ENCODE measurements at places on chromosomes 6 and 20.

DNA sequence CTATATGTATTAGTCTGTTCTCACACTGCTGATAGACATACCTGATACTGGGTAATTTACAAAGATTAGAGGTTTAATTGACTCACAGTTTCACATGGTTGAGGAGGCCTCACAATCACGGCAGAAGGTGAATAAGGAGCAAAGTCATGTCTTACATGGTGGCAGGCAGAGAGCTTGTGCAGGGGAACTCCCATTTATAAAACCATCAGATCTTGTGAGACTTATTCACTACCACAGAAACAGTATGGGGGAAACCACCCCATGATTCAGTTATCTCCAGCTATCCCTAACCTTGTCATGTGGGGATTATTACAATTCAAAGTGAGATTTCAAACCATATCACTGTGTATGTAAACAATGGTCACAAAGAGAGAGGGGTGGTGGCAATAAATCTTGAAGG lies 6.6 kb downstream of the CST8 start:
- DNase-seq, result no peak

- no peak for DNase-seq
Observed at GRCh38 chr6:38088829-38089228, 269.3 kb downstream of the ZFAND3 start.

GRCh38 chr6:67287566-67287965 lies 1347.5 kb upstream of the ADGRB3 start:
- DNase-seq, result no peak

DNA sequence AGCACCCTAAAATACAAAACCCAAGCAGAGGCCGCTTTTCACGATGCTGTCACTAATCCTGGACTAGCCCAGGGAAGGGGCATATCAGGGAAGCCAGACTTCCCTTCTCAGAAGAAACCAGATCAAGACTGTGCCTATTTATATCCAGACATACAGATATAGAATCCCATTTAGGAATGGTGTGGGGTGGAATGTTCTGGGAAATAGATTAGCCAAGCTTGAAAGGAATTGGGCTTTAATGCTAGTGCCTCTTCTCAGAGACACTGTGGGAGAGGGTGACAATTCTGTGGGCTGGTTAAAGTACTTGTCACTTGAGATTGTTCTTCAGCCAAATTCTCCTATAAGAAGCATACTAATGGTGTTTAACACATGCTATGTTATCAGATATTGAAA lies 45.5 kb downstream of the SNAP25 start:
- no peak for DNase-seq

DNA sequence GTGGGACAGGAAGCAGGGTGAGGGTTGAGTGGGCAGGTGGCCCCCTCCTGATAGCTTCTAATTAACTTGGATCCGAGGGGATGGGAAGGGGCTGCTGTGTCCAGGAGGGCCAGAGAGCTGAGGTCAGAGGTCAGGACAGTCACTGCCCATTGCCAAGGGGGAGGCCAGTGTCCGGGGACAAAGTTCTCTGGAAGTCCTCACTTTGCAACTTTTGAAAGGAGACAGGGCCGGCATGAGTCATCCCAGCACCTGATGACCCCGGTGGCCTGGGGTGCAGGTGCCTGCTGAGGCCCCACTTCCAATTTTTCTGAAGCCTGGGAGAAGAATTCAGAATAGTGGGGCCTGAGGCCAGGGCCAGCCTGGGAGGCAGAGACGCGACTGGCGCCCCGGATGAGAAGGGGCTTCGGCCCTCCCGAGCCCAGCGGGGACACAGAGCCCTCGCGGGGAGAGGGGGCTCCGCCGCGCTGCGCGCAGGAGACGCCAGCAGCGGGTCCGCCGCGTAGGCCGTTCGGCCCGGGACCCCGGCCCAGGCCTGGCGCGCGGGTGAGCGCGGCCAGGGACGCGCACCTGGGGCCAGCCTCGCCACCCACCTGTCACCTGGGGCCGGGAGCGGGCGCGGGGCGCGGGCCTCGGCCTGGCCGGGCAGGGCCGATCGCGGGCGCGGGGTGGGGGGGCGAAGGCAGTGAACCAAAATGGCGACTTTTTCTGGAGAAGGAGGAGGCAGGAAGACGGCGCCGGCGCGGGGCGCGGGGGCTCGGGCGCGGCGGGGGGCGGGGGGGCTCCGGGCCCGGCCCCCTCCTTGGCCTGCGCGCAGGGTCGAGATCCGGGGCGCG lies 586 bp downstream of the ZNF512B start:
- DNase-seq, result no peak

DNA sequence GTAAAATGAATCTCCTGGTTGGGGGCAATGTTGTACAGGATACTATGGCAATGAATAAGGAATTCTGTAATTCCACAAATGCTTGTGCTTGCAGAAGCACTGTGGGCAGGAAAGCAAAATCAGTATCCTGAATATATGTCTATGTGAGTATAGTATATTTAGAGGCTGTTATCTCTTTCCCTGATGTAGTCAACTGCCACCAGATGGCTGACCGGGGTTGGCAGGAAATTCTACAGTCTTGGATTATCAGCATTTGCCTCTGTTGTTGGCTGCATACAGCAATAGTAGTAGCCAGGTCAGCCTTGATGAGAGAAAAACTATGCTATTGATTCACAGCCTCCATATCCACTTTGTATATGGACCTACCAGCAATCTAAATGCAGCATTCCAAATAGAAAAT lies 425.1 kb upstream of the JAG1 start:
- peak; percentile 37 for DNase-seq

- DNase-seq, result no peak
Observed at GRCh38 chr6:20416567-20417345, 15.1 kb downstream of the E2F3 start.

DNA sequence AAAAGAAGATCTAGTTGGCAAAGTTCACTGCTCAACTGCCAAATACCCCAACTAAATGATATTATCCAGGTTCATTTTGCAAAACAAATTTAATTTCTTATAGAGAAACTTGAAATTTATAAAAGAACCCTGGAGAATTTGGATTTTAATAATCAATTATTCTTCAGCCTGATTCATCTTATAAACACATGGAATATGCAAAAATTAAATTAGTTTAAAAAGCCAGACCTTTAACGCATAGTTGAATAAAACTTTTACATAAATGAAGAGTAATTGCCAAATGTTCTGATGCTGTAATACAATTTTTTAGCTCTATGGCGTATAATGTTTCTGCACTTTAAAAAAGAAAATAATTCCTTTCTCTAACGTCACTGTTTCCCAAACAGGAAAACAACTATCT lies 33.2 kb upstream of the ANKRD60 start:
- no peak for DNase-seq

- DNase-seq, result no peak
Observed at GRCh38 chr6:28814032-28814976, 109.5 kb downstream of the TRIM27 start.

- no peak for DNase-seq
Observed at GRCh38 chr20:40679184-40679583, 9.9 kb downstream of the MAFB start.

- no peak for DNase-seq
Observed at GRCh38 chr6:100538086-100538485, 73.4 kb upstream of the SIM1 start.

- DNase-seq, result no peak
Observed at GRCh38 chr6:51965222-51965801, 122.1 kb downstream of the PKHD1 start.

- DNase-seq, result no peak
Observed at GRCh38 chr6:73667798-73668197, 14.0 kb upstream of the SLC17A5 start.

DNA sequence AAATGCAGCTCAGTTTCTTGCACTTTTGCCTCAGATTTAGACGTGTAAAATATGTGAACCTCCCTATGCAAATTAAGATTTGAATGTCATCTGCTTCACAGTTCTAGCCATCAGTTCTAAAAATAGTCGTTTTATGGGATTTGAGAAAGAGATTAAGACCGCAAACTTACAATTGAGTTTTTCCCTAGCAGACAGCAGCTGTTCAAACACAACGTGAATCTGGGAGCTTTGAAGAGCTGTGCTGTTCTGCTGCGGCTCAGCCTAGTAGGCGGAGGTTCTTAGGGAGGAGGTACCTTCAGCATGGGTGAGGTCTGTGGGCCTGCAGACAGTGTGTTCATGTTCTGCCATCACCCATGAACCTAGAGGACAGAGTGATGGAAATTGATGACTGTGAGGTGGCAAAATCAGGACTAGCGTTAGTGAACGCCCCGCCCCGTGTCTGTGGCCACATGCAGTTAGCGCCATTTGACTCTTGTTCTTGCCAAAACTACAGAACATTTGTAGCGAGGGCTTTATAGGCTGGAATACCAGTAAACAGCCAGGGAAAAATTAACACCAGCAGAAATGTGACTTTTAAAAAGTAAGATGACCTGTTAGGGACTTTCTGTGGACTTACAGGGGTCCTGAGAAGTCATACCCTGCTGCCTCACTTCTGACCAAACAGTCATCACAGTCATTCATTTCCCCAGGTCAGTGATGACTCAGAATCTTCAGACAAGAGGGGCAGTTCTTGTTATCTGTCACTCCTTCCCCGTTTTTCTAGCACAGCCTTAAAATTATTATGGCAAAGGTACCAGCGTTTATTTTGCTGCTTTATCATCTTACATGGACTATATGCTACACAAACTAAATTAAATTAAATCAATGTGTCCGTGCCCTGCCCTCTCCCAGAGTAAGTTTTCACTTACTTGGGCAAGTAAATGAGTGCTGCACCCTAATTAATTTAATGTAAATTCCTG lies 84.3 kb upstream of the TMEM181 start:
- DNase-seq, result peak; percentile 61

GRCh38 chr6:56475736-56476457 lies 166.8 kb downstream of the DST start:
- peak; percentile 29 for DNase-seq

DNA sequence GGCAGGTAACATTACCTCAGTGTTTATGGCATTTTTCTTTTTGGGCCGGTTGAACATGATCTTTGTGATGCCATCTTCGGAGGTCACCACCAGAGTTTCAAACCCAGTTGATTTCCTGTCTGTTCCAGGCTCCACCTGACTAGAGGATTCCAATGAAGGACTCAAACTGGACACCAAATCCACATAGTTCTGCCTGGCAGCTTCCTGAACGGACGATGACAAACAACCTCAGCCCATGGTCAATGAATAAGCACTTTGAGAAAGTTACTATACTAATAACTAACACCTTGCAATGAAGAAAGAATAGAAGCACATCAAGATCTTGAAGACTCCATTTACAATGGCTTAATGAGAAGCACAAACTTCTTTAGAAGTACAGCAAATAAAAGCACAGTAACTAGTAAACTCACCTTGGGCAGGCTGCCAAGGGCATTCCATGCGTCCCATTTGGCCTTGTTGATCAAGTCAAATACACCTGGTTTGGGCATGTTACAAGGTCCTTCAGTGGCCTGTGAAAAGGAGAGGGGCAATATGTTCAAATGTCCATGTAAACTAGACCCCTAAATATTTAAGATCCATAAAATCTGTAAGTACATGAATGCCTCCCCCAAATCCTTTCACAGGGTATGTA lies 4.9 kb downstream of the ECI2 start:
- DNase-seq, result peak; percentile 66

GRCh38 chr6:88914180-88914579 lies 49.2 kb downstream of the RNGTT start:
- DNase-seq, result no peak

- no peak for DNase-seq
Observed at GRCh38 chr20:49320460-49320859, 42.6 kb upstream of the ZNFX1 start.

- no peak for DNase-seq
Observed at GRCh38 chr20:400454-401275, 7.4 kb upstream of the RBCK1 start.

DNA sequence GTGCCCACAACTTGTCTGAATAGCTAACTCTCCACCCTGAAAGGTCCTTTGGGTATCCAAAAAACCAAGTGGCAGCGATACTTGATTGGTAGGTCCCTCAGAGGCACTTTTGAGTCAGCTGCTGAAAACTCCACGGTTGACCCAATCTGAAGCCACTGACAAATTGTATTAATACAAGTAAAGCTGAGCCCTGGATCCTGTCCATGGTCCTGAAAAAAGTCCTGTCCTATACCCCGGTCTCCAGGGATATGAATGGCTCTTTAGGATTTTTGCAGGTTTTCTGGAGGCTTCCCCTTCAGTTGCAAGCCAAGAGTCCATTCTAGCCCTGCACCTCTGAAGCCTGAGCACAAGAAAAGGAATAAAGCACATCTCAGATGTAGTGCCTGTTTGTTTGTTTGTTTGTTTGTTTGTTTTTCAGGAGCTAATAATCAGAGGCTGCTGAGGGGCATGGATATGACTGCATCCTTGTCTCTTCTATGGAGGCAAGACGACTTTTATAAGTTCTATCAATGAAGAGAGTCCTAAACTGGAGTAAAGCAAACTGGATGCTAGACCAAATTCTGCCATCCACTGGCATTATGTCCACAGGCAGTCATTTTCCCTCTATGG lies 1.7 kb upstream of the SLC12A5 start:
- peak; percentile 36 for DNase-seq

DNA sequence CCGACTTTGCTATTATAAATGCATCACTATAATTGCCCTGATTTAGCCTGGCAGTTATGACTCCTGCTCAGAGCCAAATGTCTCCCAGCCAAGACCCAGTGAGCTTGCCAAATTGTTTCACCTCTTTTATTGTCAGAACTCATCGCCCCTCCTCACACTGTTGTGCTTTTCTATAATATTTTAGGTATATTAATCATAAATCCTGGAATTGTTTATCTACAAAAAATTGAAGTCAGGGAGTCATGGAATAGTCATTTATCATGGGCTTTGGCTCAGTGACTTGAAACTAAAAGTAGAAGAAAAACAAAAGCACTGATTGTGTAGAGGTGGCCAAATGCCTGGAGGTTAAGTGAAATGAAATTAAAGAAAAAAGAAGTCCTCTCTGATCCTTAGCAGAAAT lies 85.6 kb downstream of the PFDN4 start:
- DNase-seq, result no peak

DNA sequence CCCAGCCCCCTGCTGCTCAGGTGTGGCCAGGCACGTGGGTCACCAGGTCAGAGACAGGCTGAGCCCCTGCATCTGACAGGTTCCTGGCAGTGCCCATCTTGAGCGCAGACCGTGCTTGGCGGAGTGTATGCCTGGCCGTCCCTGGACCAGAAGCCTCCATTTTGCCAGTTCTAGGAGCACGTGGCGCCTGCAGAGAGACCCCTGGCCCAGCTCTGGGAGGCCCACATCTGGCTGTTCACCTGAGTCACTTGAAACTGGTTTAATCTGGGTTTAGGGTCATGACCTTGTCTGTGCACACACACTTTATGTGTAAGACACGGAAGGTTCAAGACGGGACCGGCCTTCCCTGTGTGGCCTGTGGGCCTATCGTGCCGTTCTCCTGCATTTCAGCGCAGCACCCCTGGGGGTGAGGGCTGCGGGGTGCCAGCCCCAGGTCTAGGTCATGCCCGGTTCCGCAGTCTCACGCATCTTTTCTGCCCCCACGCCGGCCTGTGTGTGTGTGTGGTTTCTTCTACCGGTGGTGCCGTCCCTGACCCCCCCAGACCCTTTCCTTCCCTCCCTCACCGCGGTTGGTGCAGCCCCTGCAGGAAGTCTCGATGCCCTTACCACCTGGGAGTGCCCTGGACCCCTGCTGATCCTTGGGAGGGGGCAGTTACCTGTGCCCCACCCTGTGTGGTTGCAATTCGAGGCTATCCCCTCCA lies 14.0 kb downstream of the SS18L1 start:
- no peak for DNase-seq

- peak; percentile 54 for DNase-seq
Observed at GRCh38 chr6:159151266-159151855, 17.8 kb upstream of the FNDC1 start.

- no peak for DNase-seq
Observed at GRCh38 chr6:139175389-139175948, 40.6 kb downstream of the HECA start.

GRCh38 chr6:138601128-138601527 lies 101.8 kb upstream of the NHSL1 start:
- DNase-seq, result no peak

All from colonic mucosa (tissue), 4 donors.